Erythroblast (primary cell): ENCODE measurements at places on chromosomes 1 and 21.

- DNase-seq = no peak
Measured at GRCh38 chr1:230842801-230843200, 25.5 kb downstream of the C1orf198 start.

DNA sequence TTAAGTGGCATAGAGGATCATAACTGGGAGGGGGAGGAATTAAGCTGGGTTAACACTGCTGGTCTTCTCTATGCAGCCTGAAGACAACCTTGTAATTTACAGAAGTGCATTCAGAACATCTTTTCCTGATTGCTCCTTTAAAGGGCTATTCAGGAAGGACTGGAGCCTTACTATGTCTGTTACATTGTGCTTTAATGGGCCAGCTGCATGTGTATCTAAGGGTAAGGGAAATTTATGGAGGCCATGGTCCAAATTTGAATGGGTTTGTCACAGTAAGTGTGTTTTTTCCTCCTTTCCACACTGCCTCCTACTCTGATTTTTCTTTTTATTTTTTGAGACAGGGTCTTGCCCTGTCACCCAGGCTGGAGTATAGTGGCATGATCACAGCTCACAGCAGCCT lies 19.6 kb downstream of the C1orf21 start:
- no peak for DNase-seq

GRCh38 chr1:205091043-205091740 lies 6.9 kb upstream of the TMEM81 start:
- DNase-seq = no peak

DNA sequence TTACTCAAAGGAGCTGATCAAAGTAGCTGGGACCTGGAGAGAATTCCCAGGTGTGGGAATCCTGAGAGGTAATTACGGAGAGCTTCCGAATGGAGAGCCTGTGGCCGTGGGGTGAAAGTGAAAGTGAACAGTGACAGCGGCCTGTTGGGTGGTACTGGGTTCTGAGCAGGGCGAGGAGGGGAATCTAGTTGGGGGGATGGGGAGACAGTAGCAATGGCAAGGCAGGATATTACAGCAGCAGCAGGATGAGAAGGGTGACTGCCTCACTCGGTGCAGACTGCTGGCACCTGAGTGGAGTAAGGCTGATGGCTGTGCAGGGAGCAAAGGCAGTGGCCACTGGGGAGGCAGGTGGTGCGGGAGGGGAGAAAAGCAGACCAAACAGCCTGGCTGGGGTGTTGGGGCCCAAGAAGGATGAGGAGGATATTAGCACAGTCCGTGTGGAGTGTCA lies 70.3 kb upstream of the PRDX6 start:
- DNase-seq = peak; percentile 7

GRCh38 chr1:13617108-13617507 lies 33.5 kb downstream of the PDPN start:
- no peak for DNase-seq
